Activated naive CD4-positive, alpha-beta T cell treated with anti-CD3 and anti-CD28 coated beads for 36 hours (primary cell): ENCODE measurements at places on chromosomes 7 and 10.
A peak's percentile ranks its signal among the peaks of the same experiment; 100 is the strongest.

DNA sequence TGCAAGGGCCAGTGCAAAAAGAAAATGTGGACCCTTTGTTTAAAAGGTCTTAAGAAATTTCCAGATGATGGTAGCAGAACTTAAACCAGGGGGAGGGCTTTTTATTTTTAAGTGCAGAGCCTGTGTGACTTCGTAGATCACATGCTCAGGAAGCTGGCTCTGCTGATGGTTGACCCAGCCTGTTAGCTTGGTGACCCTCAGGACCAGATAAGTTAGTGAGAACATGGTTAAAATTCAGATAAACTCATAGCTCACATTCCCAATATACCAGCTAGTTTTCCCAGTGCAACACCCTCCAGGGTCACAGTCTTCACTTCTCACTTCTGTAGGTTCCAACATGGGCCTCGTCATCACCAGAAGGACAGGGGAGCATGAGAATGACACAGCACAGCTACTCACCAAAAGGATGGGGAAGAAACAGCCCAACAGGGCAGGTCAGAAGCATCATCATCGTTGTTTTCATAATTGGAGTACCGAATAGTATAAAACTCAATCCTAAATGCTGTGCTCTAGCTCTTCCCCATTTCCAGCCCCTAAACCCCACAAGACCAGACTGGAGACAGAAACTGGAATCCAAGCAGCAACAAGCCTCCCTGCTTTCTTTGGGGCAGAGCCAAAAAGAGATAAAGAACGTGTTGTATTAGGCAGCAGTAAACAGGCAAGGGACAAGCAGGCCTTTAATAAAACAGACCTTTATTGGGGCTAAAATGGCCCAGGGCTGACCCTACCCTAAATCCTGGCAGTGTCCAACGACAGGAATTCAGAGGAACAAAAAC lies 102.2 kb upstream of the ANKRD1 start:
- no peak overlapping the region for H3K27ac ChIP-seq
- no peak overlapping the region for H3K4me3 ChIP-seq
- no peak for DNase-seq
- no peaks in the 10 kb centered on the region for H3K36me3 ChIP-seq

- no peaks in the 10 kb centered on the region for H3K36me3 ChIP-seq
- DNase-seq, result peak; percentile 63
- no peaks in the 10 kb centered on the region for H3K27me3 ChIP-seq
- no peak overlapping the region for H3K27ac ChIP-seq
Observed at GRCh38 chr7:21355406-21355874, 72.4 kb upstream of the SP4 start.

DNA sequence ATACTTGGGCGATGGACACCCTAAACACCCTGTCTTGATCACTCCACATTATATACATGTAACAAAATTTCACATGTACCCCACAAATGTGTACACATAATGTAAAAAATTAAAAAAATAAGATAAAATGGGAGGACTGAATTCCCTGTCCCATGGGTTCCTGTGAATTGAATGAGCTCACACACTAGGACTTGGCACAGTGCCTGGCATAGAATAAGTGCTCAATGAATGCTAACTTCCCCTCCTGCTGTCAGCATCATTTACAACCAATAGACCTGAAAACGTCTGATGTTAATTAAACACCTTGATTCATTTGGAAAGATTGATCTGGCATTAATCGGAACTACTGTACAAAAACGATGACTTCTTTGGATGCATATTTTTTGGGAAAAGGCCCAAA lies 117.3 kb upstream of the ZNF438 start:
- H3K4me3 ChIP-seq, result no peak overlapping the region
- peaks cover under 1% of the 10 kb centered on the region for H3K36me3 ChIP-seq
- DNase-seq, result no peak

DNA sequence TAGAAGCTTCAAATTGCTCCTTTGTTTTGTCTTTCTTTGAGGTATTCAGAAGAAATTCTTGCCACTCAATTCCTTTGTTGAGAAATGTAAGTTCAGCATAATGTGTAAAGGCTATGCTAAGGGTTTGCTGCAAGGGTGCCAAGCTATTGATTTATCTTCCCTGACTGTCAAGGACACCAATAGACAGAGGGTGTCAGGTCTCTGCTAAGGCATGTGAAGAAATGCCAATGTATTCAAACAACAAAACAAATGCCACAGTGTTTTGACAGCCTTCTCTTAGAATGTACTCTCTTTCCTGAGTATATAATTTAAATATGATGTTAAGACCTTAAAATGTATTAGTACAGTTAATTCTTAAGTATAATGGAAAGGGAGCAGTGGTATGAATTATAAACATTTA lies 62.4 kb downstream of the LRGUK start:
- no peak for DNase-seq
- H3K36me3 ChIP-seq, result no peaks in the 10 kb centered on the region
- H3K4me3 ChIP-seq, result no peak overlapping the region
- H3K27ac ChIP-seq, result no peak overlapping the region
- no peaks in the 10 kb centered on the region for H3K27me3 ChIP-seq

- no peak overlapping the region for H3K4me3 ChIP-seq
- H3K27ac ChIP-seq, result no peak overlapping the region
- no peaks in the 10 kb centered on the region for H3K36me3 ChIP-seq
- no peak for DNase-seq
- no peaks in the 10 kb centered on the region for H3K27me3 ChIP-seq
Observed at GRCh38 chr10:86199041-86199440, 167.6 kb downstream of the GRID1 start.

- no peak overlapping the region for H3K4me3 ChIP-seq
- H3K27me3 ChIP-seq, result peaks cover 8% of the 10 kb centered on the region
- H3K36me3 ChIP-seq, result no peaks in the 10 kb centered on the region
- H3K27ac ChIP-seq, result no peak overlapping the region
- DNase-seq, result no peak
Observed at GRCh38 chr10:34504534-34504933, 310.6 kb downstream of the PARD3 start.

GRCh38 chr10:109379186-109379585 lies 544.1 kb downstream of the XPNPEP1 start:
- no peaks in the 10 kb centered on the region for H3K4me1 ChIP-seq
- H3K27me3 ChIP-seq, result no peaks in the 10 kb centered on the region
- no peaks in the 10 kb centered on the region for H3K36me3 ChIP-seq

DNA sequence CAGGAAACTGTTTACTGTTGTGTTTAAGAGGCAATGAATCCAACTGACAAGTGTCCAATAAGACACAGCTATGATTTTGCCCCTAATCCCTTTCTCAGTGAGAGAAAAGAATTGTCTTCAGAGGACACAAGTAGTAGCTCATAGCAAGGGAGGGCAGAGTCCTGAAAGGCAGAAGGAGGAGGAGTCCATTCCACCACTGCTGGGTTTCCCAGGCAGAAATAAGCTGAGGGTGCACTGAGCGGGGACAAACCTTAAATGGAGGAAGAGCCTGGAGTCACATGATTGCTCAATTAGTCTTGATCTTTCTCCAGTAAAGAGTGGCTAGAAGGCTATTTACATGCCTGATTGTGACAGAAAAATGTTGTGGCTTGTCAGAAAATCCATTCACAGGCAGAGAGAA lies 573.8 kb downstream of the POM121L12 start:
- H3K36me3 ChIP-seq, result no peaks in the 10 kb centered on the region
- no peak for DNase-seq
- H3K27me3 ChIP-seq, result no peaks in the 10 kb centered on the region
- no peak overlapping the region for H3K4me3 ChIP-seq
- H3K4me1 ChIP-seq, result no peaks in the 10 kb centered on the region

DNA sequence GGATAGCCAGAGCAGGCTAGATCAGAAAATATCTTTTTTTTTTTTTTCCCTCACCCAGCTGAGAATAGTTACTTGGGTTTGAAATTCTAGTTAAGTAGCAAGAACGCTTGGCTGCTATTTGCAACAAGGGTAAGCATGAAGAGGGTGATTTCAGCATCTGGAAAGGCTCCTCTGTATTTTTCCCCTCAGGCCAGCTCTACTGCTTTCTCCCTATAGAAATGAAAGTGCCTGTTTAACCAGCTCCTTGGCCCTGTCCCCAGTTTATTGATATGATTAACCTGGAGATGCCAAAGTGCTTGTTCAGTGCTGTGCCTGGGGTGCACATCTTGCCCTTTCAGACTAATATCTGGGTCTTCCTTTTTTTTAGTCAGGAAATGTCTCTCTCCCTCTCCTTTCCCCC lies 37.1 kb downstream of the AP3M1 start:
- no peaks in the 10 kb centered on the region for H3K27me3 ChIP-seq
- peaks cover 40% of the 10 kb centered on the region for H3K36me3 ChIP-seq
- H3K4me1 ChIP-seq, result peaks cover 3% of the 10 kb centered on the region

GRCh38 chr7:158757404-158757989 lies 52.9 kb upstream of the NCAPG2 start:
- peaks cover 30% of the 10 kb centered on the region for H3K36me3 ChIP-seq
- DNase-seq, result no peak
- no peak overlapping the region for H3K27ac ChIP-seq

GRCh38 chr10:86685416-86685815 lies 17.1 kb downstream of the LDB3 start:
- H3K36me3 ChIP-seq, result no peaks in the 10 kb centered on the region
- no peaks in the 10 kb centered on the region for H3K4me1 ChIP-seq
- H3K27me3 ChIP-seq, result no peaks in the 10 kb centered on the region
- no peak overlapping the region for H3K4me3 ChIP-seq
- DNase-seq, result no peak

DNA sequence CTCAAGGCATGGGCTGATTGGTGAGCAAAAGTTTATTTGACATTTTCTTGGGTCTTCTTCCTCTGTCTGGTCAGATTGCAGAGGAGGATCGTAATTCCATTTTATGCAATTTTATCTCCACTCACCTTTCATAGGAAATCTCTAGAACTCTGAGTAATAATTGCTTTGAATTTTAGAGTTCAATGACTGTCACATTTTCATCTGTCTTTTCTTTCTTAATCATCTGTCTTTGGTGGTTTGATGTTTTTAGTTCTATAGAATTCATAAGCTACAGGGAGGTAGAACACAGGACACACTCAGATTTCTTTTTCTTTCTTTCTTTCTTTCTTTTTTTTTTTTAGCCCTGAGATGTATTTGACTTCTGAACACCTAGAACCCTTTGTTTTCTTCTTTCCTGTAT lies 11.6 kb downstream of the GATA3 start:
- peaks cover 45% of the 10 kb centered on the region for H3K36me3 ChIP-seq
- H3K27me3 ChIP-seq, result no peaks in the 10 kb centered on the region
- H3K4me3 ChIP-seq, result peak overlapping the region; percentile 18
- DNase-seq, result no peak
- H3K4me1 ChIP-seq, result peaks cover 88% of the 10 kb centered on the region
- H3K27ac ChIP-seq, result peak overlapping the region; percentile 78

DNA sequence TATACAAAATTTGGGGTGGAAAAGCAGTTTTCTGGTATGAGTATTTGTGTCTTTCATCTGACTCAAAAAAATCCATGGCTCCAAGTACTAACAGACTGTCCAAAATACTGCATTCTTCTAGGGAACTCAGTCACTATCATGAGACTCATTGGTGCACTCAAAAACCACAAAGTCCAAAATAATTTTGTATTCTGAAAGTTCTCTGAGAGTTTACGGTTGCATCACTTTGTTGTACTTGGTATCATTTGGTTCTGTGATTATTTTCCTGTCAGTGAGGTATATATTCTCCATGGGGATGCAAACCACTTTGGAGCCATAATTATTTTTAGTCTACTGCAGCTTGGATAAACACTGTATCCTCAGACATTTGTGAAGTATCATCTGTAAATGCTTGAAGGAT lies 28.0 kb upstream of the CABCOCO1 start:
- no peaks in the 10 kb centered on the region for H3K36me3 ChIP-seq
- no peak for DNase-seq
- H3K27ac ChIP-seq, result no peak overlapping the region

DNA sequence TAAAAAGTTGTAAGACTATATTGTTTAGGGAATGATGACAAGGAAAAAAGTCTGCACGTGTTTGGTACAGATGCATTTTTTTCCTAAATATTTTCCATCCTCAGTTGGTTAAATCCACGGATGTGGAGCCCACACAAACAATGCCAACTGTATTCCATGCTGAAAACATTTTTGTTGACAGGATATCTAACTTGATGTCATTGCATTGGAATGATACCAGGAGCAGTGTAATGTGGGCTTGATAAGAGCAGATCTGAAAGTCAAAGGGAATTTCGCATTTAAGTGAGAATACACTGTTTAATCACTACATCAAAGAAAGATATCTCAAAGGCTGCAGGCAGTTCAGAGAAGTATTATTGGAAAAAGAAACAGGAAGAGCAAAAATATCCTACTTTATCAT lies 49.5 kb upstream of the TMEM140 start:
- H3K27me3 ChIP-seq, result no peaks in the 10 kb centered on the region
- peaks cover 4% of the 10 kb centered on the region for H3K36me3 ChIP-seq
- no peak for DNase-seq
- H3K4me3 ChIP-seq, result no peak overlapping the region
- H3K27ac ChIP-seq, result no peak overlapping the region
- no peaks in the 10 kb centered on the region for H3K4me1 ChIP-seq

- no peaks in the 10 kb centered on the region for H3K36me3 ChIP-seq
- H3K4me1 ChIP-seq, result no peaks in the 10 kb centered on the region
- no peak overlapping the region for H3K27ac ChIP-seq
- H3K27me3 ChIP-seq, result peaks cover 2% of the 10 kb centered on the region
Observed at GRCh38 chr7:153948060-153948459, 104.1 kb upstream of the DPP6 start.
